ENCODE measurements at places on chromosomes 7 and 10.

DNA sequence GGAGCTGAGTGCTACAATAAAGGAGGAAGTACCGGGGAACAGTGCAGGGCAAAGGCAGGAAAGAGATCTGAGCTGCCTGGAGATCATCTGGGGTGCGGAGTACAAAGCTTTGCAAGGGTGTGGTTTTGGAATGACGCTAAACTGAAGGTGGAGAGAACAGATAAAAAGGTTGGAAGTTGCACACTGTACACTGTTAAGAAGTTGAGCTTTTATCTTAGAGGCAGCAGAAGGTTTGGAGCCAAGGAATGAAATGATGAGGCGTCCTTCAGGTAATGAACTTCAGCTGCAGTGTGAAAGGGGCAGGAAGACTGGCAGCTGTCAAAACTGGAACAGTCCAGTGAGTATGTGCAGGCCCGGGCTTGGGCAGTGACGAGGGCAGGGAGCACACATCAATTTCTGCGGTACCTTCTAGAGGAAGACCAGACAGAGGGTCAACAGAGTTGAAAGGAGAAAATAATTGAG lies 7.2 kb upstream of the ANKRD61 start:
- no peak for DNase-seq

DNA sequence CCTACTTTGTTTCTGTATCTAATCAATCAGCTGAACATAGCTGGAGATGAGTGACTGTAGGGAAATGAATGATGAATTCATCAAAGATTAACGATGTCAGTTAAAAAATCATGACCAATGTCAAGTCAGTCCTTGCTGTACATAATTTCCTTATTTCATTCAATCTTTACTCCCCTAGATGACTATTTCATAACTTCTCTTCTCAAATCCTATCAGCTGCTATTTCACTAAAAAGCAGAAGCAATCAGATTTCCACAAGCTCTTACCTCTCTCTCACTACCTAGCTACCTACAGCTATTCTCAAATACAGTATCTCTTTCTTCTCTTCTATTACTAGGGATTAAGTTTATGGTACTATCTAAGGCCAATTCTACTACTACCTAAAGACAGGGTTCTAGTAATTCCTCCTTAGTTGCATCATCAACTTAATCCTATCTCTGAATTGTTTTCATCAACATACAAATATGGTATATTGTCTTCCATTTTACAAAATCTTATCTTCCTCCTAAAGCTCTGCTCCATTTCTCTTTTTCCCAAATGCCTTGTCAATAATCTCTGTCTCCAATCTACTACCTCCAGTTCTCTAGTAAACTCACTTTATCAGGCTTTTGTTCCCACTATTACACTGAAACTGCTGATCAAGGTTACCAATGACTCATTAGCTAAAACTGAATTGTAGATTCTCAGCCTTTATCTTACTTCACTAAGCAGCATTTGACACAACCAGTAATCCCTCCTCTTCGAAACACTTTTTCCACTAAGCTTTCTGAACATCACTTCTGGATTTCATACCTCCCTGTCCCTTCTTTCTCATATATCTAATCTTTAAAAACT lies 28.4 kb downstream of the JMJD1C start:
- DNase-seq: no peak

GRCh38 chr7:118372530-118372929 lies 148.0 kb downstream of the ANKRD7 start:
- DNase-seq: no peak

GRCh38 chr7:98286093-98286539 lies 4.6 kb downstream of the BRI3 start:
- peak; percentile 76 for DNase-seq

DNA sequence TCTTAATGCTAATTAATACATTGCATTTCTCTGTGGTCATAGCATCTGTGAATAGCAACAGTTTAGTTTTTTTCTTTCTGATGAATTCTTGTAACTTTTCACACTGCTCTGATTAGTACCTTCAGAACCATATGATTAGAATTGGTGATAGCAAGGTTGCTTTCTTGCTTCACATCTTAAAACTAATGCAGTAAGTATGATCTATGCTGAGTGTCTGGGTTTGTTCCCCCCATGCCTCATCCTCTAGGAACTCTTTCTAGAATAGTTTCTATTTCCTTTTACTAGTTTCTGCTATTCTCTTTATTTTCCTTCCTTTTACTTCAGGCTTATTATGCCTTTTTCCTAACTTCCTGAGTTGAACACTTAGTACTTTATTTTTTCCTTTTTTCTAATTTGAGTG lies 32.4 kb downstream of the TES start:
- no peak for DNase-seq

- no peak for DNase-seq
These were observed 53.4 kb downstream of the TAS2R16 start for GRCh38 chr7:122942059-122942458.

DNA sequence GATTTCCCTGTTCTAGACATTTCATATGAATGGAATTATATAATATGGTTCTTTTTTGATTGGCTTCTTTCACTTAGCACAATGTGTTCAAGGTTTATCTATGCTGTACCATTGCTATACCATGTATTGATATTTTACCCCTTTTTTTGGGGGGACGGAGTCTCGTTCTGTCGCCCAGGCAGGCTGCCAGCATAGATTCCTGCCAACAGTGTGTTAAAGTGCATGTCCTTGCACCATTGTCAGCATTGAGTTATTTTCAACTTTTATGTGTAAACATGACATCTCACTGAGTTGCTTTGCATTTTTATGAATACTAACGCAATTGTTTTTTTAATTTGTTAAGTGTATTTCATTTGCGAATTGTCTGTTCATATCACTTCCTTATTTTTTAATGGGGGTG lies 4.9 kb downstream of the ABCC2 start:
- DNase-seq: no peak

GRCh38 chr7:101788517-101788916 lies 28.9 kb upstream of the CUX1 start:
- DNase-seq: no peak
